ENCODE measurements at places on chromosomes 1 and 21.

- DNase-seq = no peak
Observed at GRCh38 chr1:165851034-165851658, 23.7 kb downstream of the UCK2 start.

DNA sequence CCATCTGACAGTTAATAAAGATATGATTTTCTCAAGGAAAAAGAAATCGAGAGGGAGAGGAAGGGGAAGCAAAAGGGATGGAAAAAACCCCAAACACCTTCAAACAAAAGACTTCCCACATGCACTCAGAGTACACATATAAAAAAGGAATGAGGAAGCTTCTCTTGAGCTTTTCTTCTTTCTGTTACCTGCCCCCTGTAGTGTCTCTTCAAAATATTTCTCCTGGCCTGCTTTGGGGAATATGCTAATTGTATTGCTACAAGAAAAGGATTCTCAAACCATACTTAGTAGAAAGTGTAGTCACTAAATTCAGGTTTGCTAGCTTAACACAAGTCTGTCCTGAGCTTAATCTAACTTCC is 58.7 kb downstream of the KIF14 start:
- no peak for DNase-seq

- DNase-seq = no peak
Observed at GRCh38 chr1:92538048-92538412, 51.3 kb upstream of the GFI1 start.

GRCh38 chr1:205545991-205546390 is 41.5 kb downstream of the CDK18 start:
- DNase-seq = no peak

GRCh38 chr1:217614200-217614712 is 16.6 kb downstream of the GPATCH2 start:
- no peak for DNase-seq

DNA sequence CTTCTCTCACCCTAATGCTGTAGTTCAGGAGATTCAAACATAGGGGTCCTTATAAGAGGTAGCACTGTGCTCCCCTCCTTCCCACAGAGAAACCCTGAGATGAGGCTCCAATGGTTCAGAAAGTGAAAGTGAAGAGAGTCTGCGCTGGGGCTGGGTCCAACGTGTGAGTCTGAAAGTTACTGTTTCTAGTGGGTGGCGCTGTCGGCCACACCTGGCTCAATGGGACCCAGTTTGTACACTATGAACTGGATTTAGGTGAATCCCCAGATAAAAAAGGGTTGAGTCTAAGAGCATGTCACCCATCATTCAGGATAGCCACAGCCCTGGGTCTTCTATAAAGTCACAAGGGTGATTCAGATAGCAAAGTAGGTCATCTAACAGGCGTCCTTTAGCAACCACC is 2.8 kb downstream of the SMCP start:
- DNase-seq = no peak

GRCh38 chr21:36929622-36930021 is 36.8 kb downstream of the HLCS start:
- DNase-seq = peak; percentile 16

DNA sequence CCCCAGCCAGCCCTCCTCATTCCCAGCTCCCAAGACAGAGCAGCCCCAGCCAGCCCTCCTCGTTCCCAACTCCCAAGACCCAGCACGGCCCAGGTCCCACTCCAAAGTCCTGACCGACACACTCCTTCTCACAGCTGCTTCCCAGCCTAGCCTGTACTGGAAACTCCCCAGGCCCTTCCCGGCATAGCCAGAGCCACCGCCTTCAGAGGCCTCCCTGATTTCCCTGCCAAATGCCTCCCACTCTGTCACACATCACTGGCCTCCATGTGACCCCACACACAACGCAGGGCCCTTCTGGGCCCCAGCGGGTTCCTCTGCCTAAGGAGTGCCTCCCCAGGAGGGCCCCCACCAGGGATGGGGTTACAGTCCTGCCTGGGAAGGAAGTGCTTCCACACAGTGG is 2.8 kb downstream of the UBE2J2 start:
- DNase-seq = no peak

DNA sequence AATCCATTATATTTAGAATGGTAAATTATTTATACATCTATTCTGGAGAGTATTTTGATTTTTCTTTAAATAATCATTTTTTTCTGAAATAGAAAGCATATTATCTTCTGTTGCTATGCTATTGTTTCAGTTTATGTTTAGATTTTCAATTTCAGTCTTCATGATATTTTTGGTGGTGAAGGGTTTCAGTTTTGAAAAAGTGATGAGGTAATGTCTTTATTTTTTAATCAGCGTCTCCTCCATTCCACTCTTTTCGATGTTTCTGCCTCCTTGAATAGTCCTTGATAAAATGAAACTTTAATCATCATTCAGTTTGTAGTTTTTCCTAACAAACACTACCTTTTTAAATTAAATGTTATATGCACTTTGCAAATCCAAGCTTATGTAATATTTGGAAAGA is 428.6 kb downstream of the PTPRC start:
- no peak for DNase-seq

DNA sequence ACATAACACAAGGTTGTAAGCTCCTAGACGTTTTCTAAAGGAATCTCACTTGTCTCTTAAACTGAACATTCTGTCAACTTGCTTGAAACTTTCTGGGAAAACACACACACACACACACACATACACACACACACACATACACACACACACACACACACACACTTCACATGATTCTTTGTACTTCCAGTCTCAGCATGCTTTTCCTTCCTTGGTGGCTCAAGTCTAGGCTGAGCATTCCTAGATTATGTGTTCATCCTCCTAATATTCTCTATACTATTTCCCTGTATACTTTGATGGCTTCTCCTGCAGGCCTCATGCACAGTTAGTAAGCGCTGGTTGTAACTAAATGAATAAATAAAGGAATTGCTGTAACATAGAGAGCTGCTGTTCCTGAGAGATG is 372.1 kb downstream of the PTPRC start:
- DNase-seq = no peak

DNA sequence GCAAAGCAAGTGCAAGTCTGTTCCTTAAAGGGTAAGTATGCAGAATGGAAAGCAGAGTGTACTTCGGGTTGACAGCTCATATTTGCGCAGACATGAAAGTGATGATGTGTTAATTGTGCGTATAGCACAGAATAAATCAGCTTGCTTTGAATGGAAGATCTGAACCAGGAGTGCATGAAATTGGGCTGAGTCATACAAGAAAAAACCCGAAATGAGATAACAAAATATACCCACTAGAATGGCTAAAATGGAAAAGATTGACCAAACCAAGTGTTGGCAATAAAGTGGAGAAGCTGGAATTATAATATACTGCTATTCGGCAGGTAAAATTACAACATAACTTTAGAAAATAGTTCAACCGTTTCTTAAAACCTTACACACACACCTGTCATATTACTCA is 28.5 kb downstream of the CR1L start:
- DNase-seq = no peak

DNA sequence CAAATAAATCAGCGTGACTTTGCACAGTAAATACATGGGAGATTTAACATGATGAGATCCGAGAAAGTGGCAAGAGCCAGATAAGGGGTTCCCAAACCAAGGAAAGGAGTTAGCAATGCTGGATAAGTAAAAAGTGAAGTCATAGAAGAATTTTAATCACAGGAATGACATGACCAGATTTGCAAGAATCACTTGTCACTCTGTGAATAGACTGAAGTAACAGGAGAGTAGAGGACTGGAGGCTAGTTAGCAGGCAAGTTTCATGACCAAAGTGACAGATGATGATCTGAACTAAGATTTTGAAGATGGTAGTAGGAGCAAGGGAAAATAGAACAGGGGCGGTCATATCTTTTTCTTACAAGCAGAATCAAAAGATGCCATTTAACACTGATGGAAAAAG is 8.4 kb downstream of the CFH start:
- DNase-seq = no peak

GRCh38 chr1:182724215-182724614 is 39.8 kb upstream of the RGS8 start:
- DNase-seq = no peak

GRCh38 chr21:32772281-32773047 is 909 bp upstream of the PAXBP1 start:
- peak; percentile 19 for DNase-seq

DNA sequence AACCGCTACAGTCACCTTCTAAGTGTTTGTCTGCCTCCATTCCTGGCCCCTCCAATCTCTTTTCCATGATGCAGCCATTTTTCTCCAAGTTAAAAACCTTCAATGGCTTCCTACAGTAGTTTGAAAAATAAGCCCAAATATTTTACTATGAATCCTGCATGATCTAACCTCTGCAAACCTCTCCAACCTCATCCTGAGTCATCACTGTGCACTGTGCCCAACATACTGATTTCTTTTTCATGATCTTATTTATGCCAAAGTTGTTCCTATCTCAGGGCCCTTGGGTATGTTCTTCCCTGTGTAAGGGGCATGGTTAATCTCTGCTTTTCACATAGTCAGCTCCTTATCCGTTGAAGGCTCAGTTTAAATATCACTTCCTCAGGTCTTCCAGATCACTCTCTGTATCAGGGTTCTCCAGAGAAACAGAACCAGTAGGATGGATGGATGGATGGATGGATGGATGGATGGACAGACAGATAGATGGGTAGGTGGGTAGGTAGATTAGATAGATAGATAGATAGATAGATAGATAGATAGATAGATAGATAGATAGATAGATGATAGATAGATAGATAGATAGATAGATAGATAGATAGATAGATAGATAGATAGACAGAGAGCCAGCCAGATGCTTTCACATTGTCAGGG is 18.1 kb upstream of the PTPN14 start:
- no peak for DNase-seq

GRCh38 chr1:113747376-113747775 is 11.9 kb downstream of the PHTF1 start:
- no peak for DNase-seq

- DNase-seq = no peak
Observed at GRCh38 chr1:162310337-162310736, 66.3 kb downstream of the SPATA46 start.

- DNase-seq = no peak
Observed at GRCh38 chr1:241608379-241609033, 31.7 kb downstream of the CHML start.

GRCh38 chr1:170460001-170460400 is 72.0 kb upstream of the GORAB start:
- DNase-seq = no peak

DNA sequence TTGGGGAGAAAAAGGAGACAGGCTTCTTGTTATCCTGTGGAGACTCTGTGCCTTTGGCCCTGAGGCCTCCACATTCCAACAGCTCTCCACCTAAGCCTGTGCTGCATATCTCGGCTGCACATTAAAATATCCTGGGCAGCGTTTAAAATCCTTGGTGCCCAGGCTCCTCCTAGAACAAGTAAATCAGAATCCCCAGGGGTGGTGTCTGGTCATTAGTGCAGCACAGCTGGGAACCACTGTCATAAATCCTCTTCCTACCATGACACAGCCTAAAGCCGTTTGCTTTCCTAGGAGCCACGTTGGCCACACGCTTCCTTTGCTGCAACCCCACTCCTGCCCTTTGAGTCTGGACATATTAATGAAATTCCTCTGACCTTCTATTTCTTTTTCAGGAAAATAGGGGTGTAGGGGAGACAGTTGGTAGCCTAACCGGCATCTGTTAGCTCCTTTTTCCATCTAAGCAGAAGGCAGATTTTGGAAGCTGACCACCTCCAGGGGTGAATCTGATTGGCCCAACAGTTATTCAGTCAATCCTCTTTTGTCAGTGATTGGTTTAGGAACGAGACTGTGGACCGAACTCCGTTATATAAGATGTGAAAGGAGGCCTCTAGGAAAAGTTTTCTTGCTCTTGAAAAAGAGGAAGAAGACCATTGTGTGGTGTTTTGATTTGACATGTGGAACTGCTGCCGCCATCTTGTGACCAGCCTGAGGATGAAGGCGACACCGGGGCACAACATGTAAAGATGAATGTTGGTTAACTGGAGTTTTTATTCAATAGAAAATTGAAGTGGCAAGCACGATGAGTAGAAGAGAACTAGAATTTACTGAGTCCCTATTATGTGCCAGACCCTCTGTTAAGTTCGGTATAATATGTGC is 41.9 kb downstream of the JUN start:
- DNase-seq = no peak

GRCh38 chr1:226702318-226702956 is 36.6 kb downstream of the ITPKB start:
- no peak for DNase-seq

GRCh38 chr1:208910161-208910560 is 666.0 kb upstream of the PLXNA2 start:
- no peak for DNase-seq

DNA sequence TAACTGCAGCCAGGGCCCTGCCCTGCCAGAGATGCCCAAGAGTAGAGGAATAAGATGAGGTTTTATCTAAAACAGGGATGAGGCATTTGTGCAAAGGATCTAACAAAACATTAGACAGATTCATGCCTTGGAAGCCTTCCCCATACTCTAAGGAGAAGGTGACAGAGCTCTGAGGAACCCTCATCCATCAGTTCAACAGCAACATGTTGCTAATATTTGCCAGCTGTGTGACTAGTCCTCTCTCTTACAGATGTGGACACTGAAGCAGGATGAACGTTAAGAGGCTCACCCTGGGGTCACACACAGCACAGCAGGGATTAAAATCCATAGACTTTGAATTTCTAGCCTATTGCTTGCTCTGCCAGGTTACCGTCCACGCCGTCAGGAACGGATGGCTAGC is 99.0 kb downstream of the ZBTB18 start:
- no peak for DNase-seq

- no peak for DNase-seq
Observed at GRCh38 chr1:27435566-27436203, 43.3 kb downstream of the GPR3 start.

DNA sequence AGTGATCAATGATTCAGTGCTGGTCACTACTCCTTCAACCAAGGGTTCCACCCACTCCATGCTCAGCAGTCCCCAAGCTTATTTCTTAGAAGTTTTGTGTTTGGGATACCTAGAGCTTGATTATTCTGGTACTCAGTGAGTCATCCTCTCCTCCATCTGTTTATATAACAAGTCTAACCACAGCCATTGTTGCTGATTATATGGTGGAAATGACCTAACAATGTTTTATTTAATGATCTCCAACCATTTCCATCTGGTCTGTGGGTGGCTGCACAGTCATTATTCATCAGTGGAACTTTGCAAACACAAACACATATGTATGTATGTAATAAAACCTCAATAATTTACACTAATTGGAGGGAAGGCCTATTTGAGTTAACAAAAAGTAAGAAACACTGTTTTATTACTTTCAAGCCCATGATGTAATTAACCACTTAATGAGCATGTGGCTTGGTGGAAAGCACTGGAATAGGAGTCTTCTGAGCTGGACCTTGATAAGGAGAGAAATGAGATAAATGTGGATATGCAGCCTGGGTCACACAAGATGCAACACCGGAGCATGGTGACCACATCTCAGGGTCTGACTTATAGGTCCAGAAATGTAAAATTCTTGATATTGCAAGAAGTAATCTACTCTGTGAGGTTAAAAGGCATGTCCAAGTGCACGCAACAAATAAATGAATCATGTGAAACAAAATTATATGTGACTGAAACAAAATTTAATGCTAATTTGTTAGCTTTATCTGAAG is 99.0 kb upstream of the WLS start:
- DNase-seq = no peak

- DNase-seq = no peak
Observed at GRCh38 chr1:90557706-90558105, 159.4 kb downstream of the BARHL2 start.

GRCh38 chr1:17635811-17636210 is 96.3 kb downstream of the ARHGEF10L start:
- DNase-seq = no peak

Data from neural progenitor cell (in vitro differentiated cells).